ENCODE measurements at places on chromosomes 3 and 15. TPM values are rescaled to one million over a fixed set of nuclear protein-coding genes. Genes with fewer than 3 reads are reported as not detected.
A peak's percentile ranks its signal among the peaks of the same experiment; 100 is the strongest.

- DNase-seq, result no peak
- peaks cover 4% of the 10 kb centered on the region for H3K4me1 ChIP-seq
- no peaks in the 10 kb centered on the region for H3K36me3 ChIP-seq
Measured at GRCh38 chr3:157531771-157532170, 28.6 kb upstream of the VEPH1 start.

CELSR3 gene
- total RNA-seq, result 0.14 TPM

LRRC49 gene
- total RNA-seq, result 86.6 TPM

GRCh38 chr3:125037498-125038150 is 18.2 kb downstream of the HEG1 start:
- H3K36me3 ChIP-seq, result no peaks in the 10 kb centered on the region
- H3K4me3 ChIP-seq, result no peak overlapping the region
- H3K4me1 ChIP-seq, result peaks cover 85% of the 10 kb centered on the region
- no peak for DNase-seq
- no peaks in the 10 kb centered on the region for H3K27me3 ChIP-seq

- H3K4me1 ChIP-seq, result peaks cover under 1% of the 10 kb centered on the region
- H3K27me3 ChIP-seq, result no peaks in the 10 kb centered on the region
- H3K4me3 ChIP-seq, result no peak overlapping the region
- no peaks in the 10 kb centered on the region for H3K36me3 ChIP-seq
- H3K27ac ChIP-seq, result no peak overlapping the region
Measured at GRCh38 chr3:152192050-152192449, 76.7 kb upstream of the MBNL1 start.

MYRIP gene
- 1.5 TPM for total RNA-seq

- H3K27me3 ChIP-seq, result no peaks in the 10 kb centered on the region
- peak overlapping the region; percentile 76 for H3K27ac ChIP-seq
- no peaks in the 10 kb centered on the region for H3K36me3 ChIP-seq
- H3K4me3 ChIP-seq, result peak overlapping the region; percentile 29
Measured at GRCh38 chr3:123660900-123661299, 76.0 kb upstream of the HACD2 start.

DNA sequence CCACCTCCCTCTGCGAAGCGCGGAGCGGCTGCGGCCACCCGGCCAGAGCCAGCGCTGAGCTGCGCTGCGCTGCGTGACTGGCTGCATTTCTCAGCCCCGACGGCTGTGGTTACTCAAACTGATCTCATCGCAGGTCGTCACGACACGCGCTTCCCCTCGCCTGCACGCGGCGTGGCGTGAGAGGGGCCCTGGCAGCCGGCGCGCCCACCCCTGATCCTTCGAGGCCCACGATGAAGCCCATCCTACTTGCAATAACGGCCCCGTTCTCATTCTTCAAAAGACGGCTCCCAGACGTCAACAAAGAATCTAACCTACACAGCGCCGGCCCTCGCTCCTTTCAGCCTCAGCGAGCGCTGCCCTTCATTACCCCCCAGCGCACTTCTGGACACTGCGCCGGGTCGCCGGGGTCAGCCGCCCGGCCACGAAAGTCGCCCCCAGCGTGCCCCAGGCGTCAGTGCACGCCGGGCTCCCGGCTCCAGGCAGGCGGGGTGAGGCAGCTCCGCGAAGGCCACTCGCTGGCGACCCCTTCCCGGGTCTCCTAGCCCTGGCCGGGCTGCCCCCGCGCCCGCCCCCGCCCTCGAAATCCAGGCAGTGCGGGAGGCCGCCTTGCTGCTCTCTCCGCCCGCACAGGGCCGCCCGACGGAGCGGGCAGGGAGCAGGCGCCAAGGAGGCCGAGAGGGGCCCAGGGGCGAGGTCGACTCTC is 9.9 kb upstream of the LEKR1 start:
- peak overlapping the region; percentile 81 for H3K4me3 ChIP-seq
- H3K27ac ChIP-seq, result peak overlapping the region; percentile 92
- DNase-seq, result peak; percentile 25
- no peaks in the 10 kb centered on the region for H3K27me3 ChIP-seq
- no peaks in the 10 kb centered on the region for H3K36me3 ChIP-seq
- H3K4me1 ChIP-seq, result peaks cover 42% of the 10 kb centered on the region

DNA sequence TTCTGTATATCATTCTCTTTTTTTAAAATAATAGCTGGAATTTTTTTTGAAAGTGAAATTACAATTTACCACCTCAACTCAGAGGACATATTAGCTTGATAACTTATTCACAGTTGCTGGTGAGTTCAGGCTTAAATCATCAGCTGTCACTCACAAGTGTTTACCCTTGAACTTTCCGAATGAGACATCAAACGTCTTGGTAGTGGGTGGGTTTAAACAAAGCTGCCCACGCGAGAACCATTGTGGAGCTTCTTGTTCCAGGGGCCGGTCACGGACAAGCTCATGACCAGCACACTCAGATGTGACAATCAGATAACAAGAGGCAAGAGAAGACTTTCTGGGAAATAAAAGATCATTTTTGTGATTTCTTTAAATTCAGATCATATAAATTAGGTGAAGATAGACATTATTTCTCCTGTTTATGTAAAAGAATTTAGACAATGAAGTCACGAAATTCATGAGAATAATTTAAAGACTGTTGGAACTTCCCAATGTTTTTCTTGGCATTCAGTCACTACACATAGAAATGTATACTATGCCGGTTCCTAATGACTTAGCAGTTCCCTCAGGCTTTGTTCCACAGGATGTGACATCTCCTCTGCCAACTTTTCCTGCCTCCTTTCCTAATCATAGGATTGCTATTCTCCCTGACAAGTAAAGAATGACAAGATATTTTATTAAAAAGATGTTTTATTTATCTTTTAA is 29.3 kb downstream of the BTD start:
- H3K27ac ChIP-seq, result peak overlapping the region; percentile 36
- no peaks in the 10 kb centered on the region for H3K36me3 ChIP-seq
- no peak for DNase-seq
- H3K27me3 ChIP-seq, result no peaks in the 10 kb centered on the region
- peak overlapping the region; percentile 49 for H3K4me3 ChIP-seq

COX5A gene
- 1,257 TPM for total RNA-seq

CLPX gene
- total RNA-seq, result 52.5 TPM

CCR9 gene
- not detected for total RNA-seq

DNA sequence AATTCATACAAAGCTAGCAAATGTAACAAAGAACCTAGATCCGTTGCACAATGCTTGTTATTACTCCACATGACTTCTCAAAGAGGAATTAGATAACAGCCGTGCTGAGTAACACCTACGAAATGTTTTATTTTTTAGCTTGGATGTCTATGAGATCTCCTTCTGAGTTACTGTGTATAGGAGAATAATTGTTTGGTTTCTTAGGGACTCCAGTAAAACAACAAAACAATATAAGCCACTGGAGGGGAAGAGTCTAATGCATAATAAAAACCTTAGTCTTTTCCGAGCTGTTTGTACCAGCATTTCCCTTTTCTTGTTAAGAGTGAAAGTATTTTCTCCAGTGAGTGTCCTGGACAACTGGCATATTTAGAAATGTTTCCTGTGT is 15.6 kb downstream of the SNAP23 start:
- no peak for DNase-seq
- H3K27ac ChIP-seq, result peak overlapping the region; percentile 54

TLR9 gene
- 0.66 TPM for total RNA-seq

DNA sequence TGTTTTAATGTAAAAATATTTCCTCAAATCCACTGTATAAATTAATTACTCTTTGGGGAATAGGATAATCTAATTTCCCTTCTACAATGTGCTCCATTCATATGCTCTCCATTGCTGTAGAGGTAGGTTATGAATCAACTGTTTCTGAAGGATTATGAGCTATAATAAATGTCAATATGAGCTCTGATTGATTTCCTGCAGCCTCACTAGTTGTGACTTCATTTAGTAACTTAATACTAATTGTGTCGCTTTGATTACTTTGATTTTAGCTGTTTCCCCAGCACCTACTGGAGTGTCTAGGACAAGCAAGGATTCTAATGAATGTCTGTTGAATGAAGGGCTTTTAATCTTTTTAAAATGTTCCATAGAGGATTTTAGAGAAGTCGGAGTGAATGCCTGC is 236.8 kb upstream of the NR2E3 start:
- peak overlapping the region; percentile 27 for H3K27ac ChIP-seq
- no peaks in the 10 kb centered on the region for H3K36me3 ChIP-seq

GRCh38 chr3:78048698-78049097 is 1008.8 kb downstream of the ROBO2 start:
- no peak overlapping the region for H3K27ac ChIP-seq
- no peak overlapping the region for H3K4me3 ChIP-seq
- no peaks in the 10 kb centered on the region for H3K36me3 ChIP-seq
- no peaks in the 10 kb centered on the region for H3K27me3 ChIP-seq
- peaks cover 8% of the 10 kb centered on the region for H3K4me1 ChIP-seq

MON1A gene
- total RNA-seq, result 8.4 TPM

DNA sequence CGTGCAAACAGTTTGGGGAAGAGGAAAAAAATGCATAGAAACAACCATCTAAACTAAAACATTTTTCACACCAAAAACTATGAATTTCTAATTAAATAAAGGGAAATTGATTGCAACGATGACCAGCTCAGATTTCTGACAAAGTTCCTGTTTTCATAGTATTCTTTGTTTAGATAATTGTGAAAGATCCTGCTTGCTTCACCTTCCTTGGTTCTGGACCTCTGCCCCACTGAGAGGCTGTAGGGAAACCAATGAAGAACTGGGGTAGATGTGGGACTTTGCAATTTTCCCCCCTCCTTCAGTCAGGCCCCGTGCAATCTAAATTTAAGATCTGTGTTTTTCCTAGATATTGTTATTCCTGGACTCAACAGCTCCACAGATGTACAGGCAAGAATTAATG is 13.8 kb upstream of the TEX264 start:
- no peaks in the 10 kb centered on the region for H3K4me1 ChIP-seq
- peaks cover 60% of the 10 kb centered on the region for H3K36me3 ChIP-seq
- no peaks in the 10 kb centered on the region for H3K27me3 ChIP-seq
- no peak overlapping the region for H3K4me3 ChIP-seq

DNA sequence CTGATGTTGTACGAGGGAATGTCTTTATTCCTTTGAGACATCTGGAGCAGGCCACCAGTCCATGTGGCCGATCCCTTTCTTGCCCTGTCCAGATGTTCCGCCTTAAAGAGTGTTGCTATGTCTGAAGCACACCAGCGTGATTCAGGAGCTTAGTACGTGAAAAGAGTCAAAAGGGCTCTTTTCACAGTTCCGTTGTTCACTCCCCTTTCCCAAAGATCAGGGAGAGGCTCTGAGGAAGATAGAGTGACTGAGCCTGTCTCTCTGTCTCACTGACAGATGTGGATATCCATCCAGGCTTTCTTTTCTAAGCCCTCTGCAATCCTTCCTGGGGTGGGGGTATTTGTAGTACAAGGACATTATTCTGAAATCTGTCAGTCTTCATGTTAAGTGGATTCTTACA is 262.5 kb upstream of the LRTM1 start:
- H3K36me3 ChIP-seq, result no peaks in the 10 kb centered on the region
- no peak overlapping the region for H3K4me3 ChIP-seq

GRCh38 chr3:10206166-10206511 is 41.4 kb downstream of the IRAK2 start:
- no peak overlapping the region for H3K27ac ChIP-seq
- peaks cover 8% of the 10 kb centered on the region for H3K36me3 ChIP-seq
- H3K27me3 ChIP-seq, result no peaks in the 10 kb centered on the region

DNA sequence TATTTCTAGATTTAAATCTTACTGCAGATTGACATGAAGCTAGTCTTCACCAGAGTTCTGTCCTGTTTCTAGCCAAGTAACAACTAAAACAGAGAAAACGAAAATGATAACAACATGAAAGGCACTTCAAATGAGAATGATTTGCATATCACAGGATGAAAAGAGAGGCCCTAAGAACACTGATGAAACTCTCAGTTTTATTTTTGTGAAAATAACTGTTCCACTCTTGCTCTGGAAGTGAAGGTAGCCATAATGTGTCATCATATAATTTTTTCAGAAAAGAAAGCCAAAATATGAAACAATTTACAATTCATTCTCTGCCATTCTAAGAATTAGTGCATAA is 274.4 kb downstream of the ADAMTSL3 start:
- H3K36me3 ChIP-seq, result peaks cover 6% of the 10 kb centered on the region
- DNase-seq, result no peak
- no peak overlapping the region for H3K27ac ChIP-seq
- H3K4me3 ChIP-seq, result no peak overlapping the region

DNA sequence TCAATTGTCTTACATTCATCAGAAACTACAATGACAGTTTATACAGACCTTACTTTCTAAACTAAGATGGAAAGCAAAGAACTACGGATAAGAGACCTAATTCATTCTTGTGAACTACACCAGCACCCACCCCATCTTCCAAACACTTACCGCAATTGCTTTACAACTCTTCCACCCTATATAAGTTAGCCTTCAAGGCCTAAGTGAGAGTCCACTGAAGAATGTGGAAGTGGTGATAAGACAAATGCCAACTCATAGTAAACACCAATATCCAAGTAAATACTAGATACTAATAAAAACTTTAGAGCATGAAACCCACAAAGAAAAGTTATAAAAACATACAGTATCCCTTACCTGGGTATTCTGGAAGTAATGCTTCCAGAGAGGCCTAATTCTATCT is 13.6 kb downstream of the ARF4 start:
- H3K27ac ChIP-seq, result no peak overlapping the region
- no peak overlapping the region for H3K4me3 ChIP-seq
- H3K36me3 ChIP-seq, result peaks cover 46% of the 10 kb centered on the region
- H3K4me1 ChIP-seq, result peaks cover 57% of the 10 kb centered on the region
- H3K27me3 ChIP-seq, result no peaks in the 10 kb centered on the region

HLTF gene
- total RNA-seq, result 27.4 TPM

- no peaks in the 10 kb centered on the region for H3K27me3 ChIP-seq
- no peak overlapping the region for H3K4me3 ChIP-seq
- H3K4me1 ChIP-seq, result no peaks in the 10 kb centered on the region
- H3K36me3 ChIP-seq, result no peaks in the 10 kb centered on the region
Measured at GRCh38 chr3:52813810-52814209, 16.7 kb downstream of the ITIH4 start.

DNA sequence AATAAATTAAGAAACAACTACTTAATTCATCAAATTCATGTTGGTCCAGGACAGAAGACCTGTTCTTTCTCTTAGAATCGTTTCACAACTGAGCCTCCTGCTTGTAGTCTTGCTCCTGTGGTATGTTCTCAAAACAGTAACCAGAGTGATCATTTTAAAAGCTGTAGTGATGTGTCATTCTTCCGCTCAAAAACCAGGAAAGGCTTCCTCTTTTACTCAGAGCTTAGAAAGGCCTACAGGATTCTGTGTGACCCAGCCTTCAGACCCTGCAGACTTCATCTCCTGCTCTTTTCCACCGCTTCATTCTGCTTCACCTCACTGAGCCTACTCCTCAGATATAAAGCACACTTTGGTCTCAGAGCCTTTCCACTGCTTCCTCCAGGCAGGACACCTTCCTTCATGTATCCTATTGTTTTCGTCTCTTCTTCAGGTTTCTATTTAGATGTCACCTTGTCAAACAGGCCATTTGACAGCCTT is 22.7 kb downstream of the ST6GAL1 start:
- H3K36me3 ChIP-seq, result peaks cover 4% of the 10 kb centered on the region
- no peaks in the 10 kb centered on the region for H3K27me3 ChIP-seq
- H3K27ac ChIP-seq, result peak overlapping the region; percentile 80

GRCh38 chr3:142976621-142977398 is 13.3 kb upstream of the PAQR9 start:
- peak; percentile 90 for DNase-seq
- no peak overlapping the region for H3K4me3 ChIP-seq
- no peaks in the 10 kb centered on the region for H3K27me3 ChIP-seq
- H3K27ac ChIP-seq, result peak overlapping the region; percentile 87
- peaks cover 50% of the 10 kb centered on the region for H3K4me1 ChIP-seq
- H3K36me3 ChIP-seq, result no peaks in the 10 kb centered on the region

SMCO1 gene
- 73.0 TPM for total RNA-seq

CFAP92 gene
- total RNA-seq, result 0.25 TPM

SPTBN5 gene
- 2.7 TPM for total RNA-seq
